T-helper 2 cell (primary cell): ENCODE measurements at places on chromosomes 4 and X.
A peak's percentile ranks its signal among the peaks of the same experiment; 100 is the strongest.

- DNase-seq: no peak
Measured at GRCh38 chr4:164169591-164169990, 584.3 kb upstream of the SMIM31 start.

GRCh38 chr4:147360301-147360700 is 120.6 kb upstream of the EDNRA start:
- no peak for DNase-seq

DNA sequence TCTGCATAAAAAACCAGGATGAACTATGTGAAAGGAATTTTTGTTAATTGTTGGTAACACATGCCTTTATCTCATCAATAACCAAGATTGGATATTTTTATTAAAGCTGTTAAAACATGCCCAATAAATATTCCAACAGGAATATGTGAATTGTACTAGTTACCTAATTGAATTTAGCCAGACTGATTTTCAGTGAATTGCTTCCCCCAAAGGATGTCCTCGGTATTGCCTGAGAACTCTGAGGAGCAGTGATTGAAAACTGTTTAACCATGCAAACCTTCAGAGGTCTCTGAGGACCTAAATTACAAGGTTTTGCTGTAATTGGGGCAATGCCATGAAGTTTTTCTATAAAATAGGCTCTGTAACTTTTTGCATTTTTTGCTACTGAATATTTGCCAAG is 66.6 kb downstream of the BLTP1 start:
- no peak for DNase-seq

- no peak for DNase-seq
Measured at GRCh38 chrX:103061486-103061885, 2.5 kb downstream of the BEX1 start.

DNA sequence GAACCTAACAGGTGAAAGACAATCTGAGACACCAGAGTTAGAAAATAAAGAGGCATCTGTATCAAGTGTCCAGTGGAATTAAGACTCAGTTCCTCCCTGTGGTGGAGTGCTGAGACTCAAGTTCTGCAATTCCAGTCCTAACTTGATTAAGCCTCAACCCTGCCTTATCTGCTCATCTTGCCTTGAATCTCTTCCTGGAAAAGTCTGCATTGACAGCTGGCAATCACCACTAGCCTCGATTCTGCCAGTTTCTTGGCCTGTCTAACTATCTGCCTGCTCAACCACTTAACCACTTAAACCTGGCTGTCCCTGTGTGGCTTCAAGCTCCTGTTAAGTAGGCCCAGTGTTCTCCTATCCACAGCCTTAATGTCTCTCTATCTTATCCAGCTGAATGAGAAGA is 22.4 kb upstream of the NEIL3 start:
- no peak for DNase-seq

- DNase-seq: no peak
Measured at GRCh38 chr4:10171055-10171454, 54.5 kb upstream of the WDR1 start.

DNA sequence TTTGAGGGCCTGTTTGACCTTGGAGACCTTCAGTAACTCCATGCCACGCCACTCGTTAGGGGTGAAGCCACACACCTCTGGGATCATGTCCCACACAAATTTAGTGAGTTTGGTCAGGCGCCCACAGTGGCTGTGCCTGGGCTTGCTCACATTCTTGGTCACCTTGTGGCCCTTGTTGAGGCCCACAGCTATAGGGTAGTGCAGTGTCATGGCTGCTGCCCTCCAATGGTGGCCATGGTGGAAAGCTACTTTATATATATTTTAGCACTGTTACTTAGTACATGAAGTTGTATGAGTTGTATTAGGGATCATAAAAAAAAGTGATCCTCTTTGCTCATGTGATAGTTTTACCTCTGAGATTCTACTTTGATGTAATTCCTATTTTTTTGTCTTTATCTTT is 985 bp upstream of the CXCL11 start:
- DNase-seq: no peak

DNA sequence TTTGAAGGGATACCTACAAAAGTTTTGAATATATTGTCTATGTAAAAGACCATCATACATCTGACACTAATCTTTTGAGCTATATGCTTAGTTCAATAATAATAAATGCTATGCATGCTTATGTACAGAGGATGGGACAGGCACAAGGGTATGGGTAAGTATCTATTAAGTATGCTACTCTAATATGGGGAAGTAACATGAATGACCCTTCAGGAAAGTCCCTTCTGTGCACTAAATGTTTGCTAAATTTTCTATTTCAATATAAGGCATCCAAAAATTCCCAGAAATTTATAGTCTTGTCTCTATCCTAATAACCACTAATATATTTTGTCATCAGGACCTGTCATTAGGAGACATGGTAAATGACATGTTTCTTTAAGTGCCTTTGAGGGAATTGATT is 19.0 kb downstream of the ATP8A1 start:
- DNase-seq: no peak

- DNase-seq: no peak
Measured at GRCh38 chrX:56343664-56344063, 111.5 kb downstream of the KLF8 start.

- no peak for DNase-seq
Measured at GRCh38 chrX:637660-638481, 7.3 kb downstream of the SHOX start.

DNA sequence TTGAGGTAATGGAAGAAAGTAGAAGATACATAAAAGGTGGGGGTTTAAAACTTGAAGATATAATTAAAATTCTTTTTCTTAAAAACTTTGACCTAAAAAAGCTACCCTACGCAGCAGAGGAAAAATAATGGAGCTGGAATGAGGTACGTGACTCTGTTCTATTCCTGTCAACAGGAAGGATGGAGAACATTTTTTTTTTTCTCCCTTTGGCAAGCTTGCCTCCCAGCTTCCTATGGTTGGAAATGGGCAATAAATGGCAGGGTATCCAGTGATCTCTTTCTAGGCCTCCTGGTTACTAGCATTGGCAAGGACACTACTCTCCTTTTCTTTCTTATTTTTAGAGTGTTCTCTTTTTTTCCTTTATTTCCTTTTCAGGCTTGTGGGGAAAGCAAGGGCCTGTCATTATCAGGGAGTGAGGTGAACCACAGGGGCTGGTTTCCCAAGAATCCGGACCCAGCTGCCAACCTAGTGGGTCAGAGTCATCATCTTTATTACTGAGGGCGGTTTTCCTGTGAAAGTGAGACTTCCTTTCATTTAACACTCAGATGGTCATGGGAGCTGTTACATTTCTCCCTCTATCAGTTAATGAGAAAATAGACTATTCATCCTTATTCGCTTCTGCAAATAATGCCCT is 224.6 kb downstream of the SPRY1 start:
- no peak for DNase-seq

DNA sequence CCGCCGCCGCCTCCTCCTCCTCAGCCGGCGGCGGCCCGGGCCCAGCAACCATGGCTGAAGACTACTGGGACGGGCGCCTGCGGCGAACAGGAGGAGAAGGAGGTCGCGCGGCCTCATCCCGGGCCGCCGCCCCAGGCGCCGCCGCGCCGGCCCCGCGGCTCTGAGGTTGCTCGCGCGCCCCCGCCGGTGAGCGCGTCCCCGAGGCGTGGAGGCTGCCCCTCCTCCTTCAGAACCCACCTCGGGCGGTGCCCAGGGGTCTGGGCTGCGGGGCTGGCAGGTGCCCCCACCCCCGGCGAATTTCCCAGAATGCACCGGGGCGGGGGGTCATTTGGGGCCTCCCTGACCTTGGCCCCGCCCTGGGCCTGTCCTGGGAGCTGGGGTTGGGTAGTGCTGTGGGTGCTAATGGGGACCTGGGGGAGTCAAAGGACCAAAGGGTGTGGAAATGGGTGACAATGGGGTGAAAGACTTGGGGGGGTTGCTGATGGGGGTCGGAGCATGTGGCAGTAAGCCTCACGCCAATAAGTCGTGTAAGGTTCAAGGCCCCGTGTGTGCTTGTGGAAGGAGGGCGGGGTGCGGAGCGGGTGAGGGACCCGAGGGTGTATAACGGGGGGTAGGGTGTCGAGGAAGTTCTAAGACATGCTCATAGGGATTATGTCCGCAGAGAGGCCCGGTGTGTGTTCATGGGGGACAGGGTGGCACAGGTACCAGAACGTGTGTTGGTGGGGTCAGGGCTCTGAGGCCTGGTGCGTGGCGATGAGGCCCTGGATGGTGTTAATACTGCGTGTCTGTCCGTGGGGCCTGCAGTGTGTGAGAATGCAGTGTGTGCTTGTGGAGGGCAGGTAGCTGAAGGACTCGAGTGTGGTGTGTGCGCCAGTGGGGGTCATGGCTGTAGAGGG is 687 bp downstream of the CDK16 start:
- peak; percentile 46 for DNase-seq

GRCh38 chrX:72270316-72270866 is 6.7 kb downstream of the RPS4X start:
- DNase-seq: no peak

DNA sequence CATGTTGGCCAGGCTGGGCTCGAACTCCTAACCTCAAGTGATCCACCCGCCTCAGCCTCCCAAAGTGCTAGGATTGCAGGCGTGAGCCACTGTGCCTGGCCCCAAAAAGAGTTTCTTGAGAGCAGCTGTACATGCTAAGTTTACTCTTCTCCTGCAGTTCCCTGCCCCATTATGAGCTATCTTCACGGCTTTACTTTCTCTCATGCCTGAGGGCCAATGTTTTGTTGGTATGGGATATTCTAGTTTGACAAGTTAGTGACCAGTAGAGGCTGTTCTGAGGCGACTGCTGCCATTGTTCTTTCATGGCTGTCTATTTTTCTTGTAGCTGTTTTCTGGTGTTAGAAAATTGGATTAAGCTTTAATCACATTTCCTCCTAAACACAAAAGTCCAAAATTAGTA is 78.0 kb upstream of the STX18 start:
- no peak for DNase-seq

GRCh38 chr4:14743601-14744000 is 258.7 kb upstream of the CPEB2 start:
- DNase-seq: no peak

- DNase-seq: no peak
Measured at GRCh38 chr4:97317201-97317600, 826.1 kb downstream of the STPG2 start.

DNA sequence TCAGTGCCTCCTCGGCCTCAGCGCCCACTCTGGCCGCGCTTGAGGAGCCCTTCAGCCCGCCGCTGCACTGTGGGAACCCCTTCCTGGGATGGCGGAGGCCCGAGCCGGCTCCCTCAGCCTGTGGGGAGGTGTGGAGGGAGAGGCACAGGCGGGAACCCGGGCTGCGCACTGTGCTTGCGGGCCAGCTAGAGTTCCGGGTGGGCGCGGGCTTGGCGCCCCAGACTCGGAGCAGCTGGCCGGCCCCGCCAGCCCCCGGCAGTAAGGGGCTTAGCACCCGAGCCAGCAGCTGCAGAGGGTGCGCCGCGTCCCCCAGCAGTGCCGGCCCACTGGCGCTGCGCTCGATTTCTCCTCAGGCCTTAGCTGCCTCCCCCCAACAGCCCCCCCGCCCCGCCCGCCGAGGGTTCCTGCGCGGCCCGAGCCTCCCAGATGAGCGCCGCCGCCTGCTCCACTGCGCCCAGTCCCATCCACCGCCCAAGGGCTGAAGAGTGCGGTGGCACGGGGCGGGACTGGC is 1137.0 kb downstream of the PCDH18 start:
- DNase-seq: no peak

- no peak for DNase-seq
Measured at GRCh38 chr4:24917076-24917856, 4.4 kb upstream of the CCDC149 start.
